ENCODE measurements at places on chromosomes 6 and 20.

DNA sequence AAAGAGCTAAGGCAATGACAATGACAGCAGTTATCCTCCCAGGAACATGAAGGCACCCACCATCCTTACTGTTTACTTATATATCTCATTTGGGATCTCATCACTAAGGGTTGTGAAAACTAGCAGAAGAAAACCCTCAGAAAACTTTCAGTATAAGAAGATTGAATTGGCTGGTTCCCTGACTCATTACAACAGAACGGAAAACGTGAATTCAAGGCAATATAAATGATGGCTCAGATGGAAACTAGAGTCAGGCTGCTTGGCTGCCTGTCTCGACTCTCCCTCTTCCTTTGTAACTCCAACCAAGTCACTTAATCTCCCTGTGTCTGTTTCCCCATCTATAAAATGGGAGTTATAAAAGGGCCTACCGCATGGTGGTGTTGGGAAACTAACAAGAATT is 387.1 kb upstream of the JARID2 start:
- no peak for DNase-seq

DNA sequence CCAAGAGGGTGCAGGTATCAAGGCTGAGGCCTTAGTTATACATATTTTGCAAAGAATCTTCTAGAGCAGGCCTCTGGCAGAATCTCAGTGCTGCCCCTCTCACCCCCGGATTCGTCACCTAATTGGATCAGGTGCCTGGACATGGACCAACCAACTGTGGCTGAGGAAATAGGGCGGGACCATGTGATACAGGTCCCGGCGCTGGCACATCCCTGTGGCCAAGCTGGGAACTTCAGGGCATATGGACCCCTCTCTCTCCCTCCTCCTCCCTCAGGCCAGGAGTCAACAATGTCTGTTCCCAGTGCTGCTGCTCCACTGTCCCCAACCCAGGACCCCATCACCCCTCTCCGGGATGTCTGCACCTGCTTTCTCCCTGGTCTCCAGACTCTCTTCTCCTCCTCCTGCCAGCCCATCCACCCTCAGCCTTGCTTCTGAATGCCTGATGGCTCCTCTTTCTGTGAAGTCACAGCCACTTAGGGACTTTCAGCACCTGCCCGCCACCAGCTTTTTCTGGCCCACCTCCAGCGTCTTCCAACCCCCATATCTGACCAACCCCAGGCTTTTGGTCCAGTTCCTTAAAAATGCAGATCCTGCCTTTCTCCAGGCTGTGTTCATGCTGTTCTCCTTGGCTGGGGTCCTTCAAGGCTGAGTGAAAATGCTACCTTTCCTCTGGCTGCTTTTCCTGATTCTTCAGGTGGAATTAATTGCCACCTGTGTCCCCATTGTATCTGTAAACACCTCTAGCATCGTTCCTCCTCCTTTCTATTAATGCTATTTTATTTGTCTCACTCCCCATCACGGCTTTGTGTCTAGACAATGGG is 19.0 kb upstream of the MLN start:
- DNase-seq: no peak

GRCh38 chr6:133895573-133896343 is 6.8 kb downstream of the TCF21 start:
- DNase-seq: no peak

GRCh38 chr6:150382171-150382570 is 13.4 kb downstream of the IYD start:
- DNase-seq: no peak

- no peak for DNase-seq
Measured at GRCh38 chr6:119459207-119459974, 109.8 kb upstream of the MAN1A1 start.

DNA sequence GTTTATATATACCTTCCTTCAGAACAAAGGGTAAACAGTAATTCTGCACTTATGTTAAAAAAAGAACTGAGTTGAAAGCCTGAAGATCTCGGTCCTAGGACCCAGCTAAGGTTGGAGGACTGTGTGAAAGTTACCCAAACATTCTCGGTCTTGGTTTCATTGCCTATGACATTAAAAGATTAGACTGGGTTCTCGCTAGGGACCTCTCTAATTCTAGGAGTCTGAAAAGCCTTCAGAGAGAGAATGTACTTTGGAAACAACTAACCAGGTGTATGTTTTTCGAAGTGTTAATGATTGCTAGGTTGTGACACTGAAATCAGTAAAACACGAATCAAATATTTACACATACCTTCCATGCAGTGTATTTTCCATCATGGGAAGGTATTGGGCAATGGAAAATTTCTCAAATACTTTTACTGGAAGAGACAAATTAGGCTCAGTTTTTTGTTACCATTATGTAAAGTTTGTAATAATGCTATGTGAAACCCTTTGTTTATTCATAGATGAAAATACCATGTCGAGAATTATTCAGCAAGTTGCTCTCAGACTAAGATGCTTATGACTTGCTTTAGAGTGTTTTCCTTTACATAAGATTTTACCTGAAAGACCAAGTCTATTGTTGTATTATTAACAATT is 113.7 kb upstream of the LOC128125822 start:
- no peak for DNase-seq

DNA sequence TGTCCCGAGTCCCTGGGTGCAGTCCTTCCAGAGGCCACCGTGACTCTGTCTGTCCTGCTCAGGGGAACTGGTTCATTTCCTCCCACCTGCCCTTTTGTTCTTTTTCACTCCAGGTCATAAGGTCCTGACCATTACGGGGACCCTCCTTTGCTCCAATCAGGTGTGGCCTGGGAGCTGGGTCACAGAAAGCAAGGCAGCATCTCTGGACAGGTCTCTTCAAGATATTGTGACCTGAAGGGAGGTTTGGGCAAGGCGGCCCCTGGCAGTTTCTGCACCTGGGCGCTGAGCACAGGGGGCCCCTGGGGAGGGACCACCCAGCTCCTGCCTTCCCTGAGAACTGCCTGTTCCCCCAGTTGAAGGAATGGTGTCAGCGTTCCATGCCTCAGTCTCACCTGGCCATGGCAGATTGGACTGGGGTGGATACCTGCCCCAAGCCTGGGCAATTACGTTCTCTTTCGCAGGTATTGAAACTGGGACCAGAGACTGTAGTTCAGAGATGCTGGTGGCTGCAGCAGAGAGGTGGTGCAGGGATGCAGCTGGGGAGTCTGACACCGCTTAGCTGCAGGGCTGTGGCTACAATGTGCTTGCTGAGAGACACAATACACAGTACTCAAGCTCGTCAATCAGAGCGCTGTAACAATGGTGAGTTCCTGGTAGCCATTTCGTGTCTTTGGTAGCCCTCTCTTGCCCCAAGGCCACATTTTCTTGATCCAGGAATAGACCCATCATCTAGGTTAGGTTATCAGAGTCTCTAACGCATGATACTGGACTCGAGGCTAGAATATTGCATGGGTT is 15.6 kb upstream of the NELFCD start:
- DNase-seq: no peak

DNA sequence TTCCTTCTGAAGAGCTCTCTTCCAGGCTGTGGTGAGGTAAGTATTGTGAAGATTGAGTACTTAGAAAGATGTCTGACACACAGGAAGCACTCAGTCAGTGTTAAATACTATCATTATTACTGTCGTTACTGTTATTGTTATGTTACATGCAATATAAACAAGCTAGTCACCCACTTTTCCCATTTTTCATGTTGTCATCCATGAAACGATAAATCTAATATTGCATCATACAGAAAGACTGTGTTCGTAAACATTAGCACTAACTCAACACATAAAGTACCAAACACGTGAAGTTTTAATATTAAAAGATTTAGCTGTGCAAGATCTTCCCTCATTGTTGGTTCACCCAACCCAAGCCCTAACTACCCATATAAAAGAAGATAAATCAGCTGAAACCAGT is 109.2 kb upstream of the NRSN1 start:
- DNase-seq: no peak

GRCh38 chr20:35774391-35774790 is 2.6 kb downstream of the PHF20 start:
- DNase-seq: no peak
